Stimulated activated CD8-positive, alpha-beta memory T cell treated with anti-CD3 and anti-CD28 coated beads, Interleukin-15, amount 100 ng/mL, for 4 hours (primary cell): ENCODE measurements at places on chromosomes 16 and 17.

DNA sequence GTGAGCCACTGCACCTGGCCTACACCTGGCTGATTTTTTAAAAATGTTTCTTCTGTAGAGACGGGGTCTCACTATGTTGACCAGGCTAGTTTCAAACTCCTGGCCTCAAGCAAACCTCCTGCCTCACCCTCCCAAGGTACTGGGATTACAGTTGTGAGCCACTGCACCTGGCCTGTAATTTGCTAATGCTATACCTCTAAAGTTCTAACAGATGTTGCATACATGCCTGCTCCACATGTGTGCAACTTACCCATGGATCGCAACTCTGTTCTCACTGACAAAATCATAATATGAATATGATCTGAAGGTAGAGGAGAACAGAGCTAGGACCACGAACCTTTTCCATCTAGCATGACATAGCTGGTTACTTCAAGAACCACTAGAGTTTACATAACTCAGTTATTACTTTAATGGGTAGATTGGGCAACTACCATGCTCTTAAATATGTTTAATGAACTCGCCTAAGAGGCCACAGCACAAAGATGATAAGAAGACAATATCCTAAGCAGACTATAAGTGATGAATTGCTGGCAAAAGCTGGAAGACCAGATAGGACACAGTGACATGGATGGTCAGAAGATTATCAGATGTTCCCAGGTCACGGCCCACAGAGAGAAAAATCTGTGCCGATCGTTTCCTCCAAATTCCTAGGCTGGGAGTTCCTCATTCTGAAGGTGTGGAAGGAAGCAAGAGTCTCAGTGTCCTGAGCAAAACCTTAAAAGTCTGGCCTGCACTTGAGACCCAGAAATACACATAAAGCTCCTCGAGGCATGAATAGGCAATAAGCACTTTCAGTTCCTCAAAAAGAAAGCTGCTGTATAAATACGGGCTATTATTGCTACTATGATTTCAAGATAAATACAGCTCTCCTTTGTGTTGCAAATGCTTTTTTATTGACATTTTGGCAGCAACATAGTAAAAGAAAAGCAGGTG lies 53.6 kb upstream of the ICAM2 start:
- no peak for DNase-seq

DNA sequence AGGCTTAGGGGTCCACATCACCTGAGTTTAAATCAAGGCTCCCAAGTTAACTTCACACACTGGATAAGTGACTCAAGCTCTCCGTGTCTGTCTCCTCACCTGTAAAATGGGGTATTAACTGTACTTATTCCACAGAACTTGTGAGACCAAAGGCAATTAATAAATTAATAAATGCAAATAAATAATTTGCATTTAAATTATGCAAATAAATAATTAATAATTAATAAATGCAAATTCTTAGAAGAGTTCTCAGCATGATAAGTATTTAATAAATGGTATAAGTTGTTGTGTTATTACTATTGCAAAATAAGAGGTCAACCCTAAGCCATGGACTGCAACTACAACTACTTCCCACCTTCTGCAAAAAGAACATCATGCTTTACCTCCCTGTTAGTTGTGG lies 13.7 kb upstream of the CXCL16 start:
- no peak for DNase-seq

GRCh38 chr17:51054748-51055147 lies 65.9 kb downstream of the SPAG9 start:
- DNase-seq = no peak

- no peak for DNase-seq
Observed at GRCh38 chr17:61139219-61139618, 260.4 kb upstream of the TBX2 start.
